C1 segment of cervical spinal cord (tissue), 14 donors: ENCODE measurements at places on chromosomes 3 and 15.
A peak's percentile ranks its signal among the peaks of the same experiment; 100 is the strongest.

- DNase-seq, result no peak
Observed at GRCh38 chr3:96017556-96017955, 796.8 kb upstream of the EPHA6 start.

DNA sequence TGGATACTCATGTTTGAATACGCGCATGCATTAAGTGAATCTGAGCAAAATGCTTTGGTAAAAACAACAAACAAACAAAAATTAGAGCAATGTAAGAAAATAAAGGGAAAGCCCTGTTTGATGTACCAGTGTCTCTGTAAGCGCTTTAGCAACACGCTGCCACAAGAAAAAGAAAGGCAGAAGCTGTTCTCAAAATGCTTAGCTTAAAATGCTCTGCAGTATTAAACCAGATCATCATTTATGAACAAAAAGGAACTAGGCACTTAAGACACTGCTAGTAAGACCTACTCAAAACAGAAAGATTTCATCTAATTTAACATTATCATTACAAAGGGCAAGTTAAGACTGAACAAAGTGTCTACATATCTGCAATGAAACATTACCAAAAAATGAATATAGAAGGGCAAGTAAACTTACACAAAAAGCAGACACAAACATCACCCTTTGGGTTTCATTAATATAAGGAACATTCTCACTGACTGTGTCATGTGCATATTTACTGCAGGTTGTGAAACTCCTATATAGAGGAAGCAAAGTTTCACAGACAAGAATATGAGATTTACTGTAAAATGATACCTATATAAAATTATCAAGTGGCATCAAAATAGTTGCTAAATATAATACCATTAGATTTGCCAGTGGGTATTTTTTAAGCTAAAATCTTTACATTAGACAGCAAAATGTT, 102.1 kb downstream of the FBXL22 start:
- no peak for DNase-seq

- no peak for DNase-seq
Observed at GRCh38 chr15:100924436-100924835, 5.3 kb downstream of the LRRK1 start.

- no peak for DNase-seq
Observed at GRCh38 chr15:65630760-65631159, 9.0 kb downstream of the SLC24A1 start.

DNA sequence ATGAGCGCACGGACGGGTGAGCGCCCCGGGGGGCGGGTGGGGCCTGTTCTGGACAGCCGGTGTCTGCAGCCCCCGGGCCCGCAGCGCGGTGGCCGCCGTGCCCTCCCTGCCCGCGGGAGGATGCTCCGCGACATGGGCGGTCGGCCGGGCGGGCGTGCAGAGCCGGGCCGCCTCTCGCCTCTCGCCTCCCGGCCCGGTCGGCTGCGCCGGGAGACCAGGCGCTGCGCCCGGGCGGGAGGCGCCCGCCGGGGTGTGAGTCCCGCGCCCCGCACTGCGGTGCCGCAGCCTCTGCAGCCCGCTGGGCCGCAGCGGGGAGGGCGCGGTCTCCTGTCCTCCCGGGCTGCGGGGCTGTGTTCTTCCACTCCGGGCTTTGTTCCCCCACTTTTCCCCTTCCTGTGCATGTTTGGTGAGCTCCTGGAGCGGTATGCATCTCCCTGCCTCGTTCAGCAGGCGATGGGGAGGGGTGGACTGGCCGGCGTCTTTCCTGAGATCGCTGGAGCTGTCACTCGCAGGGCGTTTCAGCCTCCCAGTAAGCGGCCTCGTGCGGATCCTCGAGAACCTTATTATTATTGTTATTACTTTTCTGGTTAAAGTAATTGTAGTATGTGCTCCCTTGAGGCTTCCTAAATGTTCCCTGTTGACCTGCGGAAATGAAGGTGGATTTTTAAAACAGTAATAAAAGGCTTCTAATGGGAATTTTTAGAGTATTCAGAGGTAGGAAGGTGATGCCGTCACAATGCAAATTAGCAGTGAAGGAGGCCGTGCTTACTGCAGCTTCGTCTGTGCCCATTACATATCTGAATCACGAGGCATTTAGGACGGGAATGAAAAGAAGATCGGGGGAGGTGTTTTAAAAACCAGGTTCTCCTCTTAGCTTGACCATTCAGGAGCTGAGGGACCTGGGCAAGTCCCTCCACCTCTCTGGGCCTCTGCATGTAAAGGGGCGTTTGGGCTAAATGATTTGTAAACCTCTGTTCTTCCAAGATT, 593 bp downstream of the TMOD2 start:
- DNase-seq, result peak; percentile 45

DNA sequence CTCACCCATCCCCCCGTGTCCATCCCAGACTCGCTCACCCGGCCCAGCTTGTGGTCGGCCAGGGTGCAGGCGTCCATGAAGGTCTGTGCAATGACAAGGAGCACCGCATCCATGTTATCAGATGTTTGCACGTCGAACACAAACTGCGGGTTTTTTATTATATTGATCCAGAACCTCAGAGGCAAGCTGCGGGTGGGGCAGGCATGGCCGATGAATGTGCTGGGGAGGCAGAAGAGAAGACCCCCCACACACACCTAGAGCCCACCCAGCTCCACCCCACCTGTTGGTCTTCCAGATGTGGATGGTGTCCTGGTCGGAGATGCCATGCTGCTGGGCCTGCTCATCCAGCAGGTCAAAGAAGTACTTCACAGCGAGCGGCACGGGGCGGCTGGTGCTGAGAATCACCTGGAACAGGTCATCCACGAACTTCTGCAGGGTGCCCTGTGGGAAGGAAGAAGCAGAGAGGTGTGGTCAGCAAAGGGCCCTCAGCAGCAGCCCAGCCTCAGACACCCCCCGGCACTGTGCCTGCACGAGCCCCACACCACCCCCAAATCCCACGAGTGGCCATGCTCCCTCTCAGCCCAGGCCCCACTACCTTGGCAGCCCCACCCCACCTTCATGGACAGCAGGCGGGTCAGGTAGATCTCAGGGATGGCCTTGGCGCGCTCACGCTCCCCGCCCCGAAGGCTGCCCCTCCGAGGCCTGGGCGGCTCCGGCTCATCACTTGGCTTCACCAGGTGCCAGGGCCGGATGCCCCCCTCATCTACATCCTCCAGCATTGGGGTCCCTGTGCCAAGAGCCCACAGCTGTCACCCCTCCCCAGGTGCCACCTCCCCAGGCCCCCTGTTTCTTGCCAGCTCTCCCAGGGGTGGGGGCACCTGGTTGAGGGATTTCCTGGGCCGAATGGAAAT, 20.3 kb downstream of the PLXNB1 start:
- DNase-seq, result no peak

GRCh38 chr3:150737874-150738679, 24.9 kb downstream of the SIAH2 start:
- no peak for DNase-seq

DNA sequence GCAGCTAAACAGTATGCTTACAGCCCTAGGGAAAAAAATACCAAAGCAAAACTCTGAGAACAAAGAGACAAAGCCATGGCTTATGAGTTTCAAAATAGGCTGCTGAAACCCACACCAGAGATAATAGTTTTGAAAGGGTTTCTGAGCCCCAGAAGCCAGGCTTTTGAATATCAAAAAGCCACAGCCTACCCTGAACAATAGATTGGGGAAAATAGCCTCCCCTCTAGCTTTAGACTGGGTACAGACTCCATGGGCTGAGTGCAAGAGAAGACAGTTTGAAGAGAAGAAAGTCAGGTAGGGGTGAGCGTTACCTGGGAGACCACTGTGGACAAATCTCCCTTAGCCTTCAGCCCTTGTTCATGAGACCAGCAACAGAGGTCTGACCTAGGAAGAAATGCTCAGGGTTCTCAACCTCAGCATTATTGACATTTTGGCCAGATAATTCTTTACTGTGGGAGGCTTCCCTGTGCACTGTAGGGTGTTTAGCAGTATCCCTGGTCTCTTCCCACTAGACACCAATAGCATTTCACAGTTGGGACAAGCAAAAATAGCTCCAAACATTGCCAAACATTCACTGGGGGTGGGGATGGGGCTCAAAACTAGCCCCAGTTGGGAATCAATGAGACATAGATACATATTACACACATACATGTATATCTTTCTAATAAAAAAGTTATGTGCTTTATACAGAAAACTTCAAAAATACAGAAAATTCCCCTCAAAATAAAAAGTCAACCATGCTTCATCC, 11.6 kb upstream of the TAFA4 start:
- DNase-seq, result no peak

DNA sequence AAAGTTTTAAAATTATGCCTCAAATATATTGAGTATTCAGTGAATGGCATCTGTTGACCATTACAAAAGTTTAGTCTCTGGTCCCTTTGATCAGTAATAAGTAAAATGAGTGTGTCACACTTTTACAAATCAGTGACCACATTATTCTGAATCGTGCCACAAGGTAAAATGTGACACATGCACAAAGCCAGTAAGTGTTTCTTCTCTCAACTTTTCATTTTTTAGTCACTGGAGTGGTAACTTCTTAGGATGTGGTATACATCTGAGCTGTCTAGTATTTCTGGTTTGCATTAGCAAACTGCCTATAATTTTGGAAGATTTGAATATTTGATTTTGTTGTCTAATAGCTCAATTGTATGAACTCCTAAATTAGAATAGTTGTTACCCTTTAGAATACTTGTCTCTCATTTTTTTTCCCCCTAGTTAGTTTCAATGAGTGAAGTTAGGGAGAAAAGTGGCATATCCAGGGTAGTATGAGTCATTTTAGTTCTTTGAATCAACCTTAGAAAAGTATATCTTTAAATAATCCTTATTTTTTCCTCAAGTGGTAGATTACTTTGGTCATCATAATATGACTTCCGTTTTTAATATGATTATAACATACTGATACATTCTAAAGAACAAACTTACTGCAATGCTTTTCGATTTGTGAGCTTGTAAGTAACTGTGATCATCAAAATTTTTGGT, 18.1 kb downstream of the DNAJC13 start:
- DNase-seq, result no peak

DNA sequence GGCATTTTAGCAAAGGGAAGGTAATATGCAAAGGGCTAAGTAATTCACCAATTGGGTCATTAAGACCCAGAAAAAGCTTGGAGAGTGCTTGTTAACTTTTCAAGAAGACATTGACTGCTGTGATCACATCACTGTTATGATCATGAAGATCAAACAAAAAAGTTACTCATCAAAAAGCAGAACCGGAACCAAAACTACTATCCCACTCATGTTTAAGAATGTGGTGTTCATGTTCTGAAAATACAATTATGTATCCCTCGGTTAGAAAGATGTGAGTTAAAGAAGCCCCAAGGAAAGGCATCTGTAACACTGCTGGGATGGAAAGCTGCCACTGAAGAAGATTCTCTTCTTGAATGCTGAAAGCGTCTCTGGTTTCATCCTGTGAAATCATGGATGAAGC, 32.6 kb downstream of the BBX start:
- no peak for DNase-seq

- no peak for DNase-seq
Observed at GRCh38 chr3:10160346-10160745, 4.4 kb upstream of the IRAK2 start.

DNA sequence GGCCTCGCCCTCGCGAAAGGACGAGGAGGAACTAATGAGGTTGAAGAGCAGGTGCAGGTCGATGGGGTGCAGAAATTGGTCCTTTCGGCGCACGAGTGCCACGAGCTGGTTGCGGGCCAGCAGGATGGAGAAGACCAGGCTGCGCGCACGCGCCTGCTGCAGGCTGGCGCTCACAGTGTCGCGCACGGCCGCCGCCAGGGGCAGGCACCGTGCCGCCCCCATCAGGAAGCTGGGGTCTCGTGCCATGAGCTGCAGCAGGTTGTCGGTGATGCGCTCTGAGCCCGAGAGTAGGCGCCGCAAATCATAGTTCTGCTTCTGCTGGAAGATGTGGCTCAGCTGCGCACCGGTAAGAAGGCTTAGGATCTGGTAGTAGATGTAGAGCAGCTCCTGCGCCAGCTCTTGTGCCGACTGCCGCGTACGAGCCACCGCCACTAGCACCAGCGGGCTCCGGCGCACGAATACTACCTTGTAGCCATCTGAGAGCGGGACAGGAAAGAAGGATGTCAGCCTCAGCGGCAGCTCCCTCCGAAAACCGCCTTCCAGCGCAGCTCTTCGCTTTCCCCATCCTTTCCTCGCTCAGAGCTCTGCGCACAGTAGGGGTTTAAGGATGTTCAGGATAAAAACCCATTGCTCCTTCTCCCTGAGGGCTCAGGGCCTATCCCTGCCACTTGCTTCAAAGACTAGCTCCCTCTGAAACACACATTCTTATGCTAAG, 6.9 kb upstream of the MST1R start:
- DNase-seq, result no peak

DNA sequence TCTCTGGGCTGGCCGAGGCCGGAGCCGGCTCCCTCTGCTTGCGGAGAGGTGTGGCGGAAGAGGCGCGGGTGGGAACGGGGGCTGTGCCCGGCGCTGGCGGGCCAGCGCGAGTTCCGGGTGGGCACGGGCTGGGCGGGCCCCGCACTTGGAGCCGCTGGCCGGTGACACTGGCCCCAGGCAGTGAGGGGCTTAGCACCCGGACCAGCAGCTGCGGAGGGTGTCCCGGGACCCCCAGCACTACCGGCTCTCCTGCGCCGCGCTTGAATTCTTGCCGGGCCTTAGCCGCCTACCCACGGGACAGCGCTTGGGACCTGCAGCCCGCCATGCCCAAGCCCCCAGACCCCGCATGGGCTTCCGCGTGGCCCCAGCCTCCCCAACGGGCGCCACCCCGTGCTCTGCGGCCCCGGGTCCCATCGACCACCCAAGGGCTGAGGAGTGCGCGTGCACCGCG, 736.3 kb upstream of the ARRDC4 start:
- no peak for DNase-seq
